ENCODE measurements at places on chromosomes 7 and 10.
A peak's percentile ranks its signal among the peaks of the same experiment; 100 is the strongest.

DNA sequence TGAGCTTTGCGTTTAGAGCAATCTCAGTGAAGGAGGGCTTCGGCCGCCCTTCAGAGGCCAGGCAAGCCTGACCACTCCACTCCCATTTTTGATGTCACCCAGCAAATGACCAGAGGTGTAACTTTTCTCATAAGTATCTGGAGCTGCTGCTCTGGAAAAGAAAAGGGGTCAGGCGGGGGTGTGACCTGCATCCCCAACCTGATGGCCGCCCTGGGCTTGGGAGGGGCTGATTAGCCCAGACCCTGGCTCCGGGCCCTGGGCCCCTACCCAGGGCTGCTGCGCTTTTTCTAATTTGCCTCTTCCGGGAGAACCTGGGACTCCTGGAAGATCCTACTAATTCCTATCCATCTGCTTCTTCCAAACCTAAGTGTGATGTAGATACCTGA, 9.6 kb upstream of the EBF3 start:
- no peak for DNase-seq

DNA sequence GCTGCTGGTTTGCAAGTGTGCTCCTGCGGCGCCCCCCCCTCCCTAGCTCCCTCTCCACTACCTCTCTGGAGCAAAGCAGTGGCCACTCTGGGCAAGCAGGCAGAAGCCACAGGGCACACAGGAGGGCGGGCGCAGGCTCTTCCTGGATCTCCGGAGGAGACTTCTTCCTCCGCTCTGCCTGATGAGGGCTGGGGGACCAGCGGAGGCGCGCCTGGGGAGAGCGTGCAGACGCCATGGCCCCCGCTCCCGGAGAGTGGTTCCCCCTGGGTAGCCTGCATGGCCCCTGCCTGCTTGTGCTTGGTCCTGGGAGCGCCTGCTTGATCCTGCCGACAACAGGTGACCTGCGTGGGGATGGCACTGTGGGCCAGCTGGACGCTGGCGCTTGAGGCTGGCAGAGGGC, 29.0 kb downstream of the ANKMY2 start:
- no peak for DNase-seq

GRCh38 chr10:129030996-129031843, 435.8 kb upstream of the MGMT start:
- DNase-seq = peak; percentile 49

- no peak for DNase-seq
These were observed 32.9 kb downstream of the ENTPD1 start for GRCh38 chr10:95788830-95789229.

DNA sequence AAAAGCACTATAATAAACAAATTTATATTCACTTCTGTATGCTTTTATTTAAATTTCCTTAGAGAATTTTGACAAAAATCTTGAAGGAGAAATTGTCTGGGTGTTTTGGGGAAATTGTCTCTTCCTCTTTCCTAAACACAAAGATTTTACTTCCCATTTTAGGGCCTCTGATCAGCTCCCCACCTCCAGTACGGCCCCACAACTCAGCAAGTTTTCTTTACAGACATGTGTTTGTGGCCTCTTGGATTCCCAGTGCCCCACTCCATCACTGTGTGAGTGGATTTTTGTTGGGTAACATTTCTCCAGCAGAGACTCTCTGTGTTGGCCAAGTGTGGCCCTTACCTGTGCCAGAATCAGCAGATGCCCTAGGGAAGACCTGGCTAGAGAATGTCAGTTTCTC, 182.8 kb upstream of the CDC14C start:
- no peak for DNase-seq

GRCh38 chr10:95628786-95629185, 27.7 kb downstream of the ALDH18A1 start:
- DNase-seq = peak; percentile 70

DNA sequence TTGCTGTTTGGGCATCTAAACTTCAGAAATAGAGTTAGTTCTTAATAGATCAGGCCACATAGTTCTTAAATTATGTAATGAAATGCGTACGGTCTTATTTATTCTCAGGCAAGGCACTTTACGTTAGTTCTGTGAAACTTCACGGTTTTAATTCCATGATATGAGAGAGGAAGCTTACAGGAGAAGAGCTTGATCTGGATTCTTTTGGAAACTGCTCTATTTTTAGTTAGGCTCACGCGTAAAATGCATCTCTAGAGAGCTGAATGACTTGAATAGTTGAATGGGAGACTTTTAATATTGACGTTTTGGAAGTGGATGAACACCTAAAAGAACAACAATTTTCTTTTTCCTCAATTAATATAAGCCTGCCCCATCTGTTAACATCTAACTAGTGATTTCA, 71.1 kb downstream of the PRKG1 start:
- DNase-seq = no peak

GRCh38 chr10:15290671-15291070, 80.4 kb downstream of the FAM171A1 start:
- DNase-seq = no peak

DNA sequence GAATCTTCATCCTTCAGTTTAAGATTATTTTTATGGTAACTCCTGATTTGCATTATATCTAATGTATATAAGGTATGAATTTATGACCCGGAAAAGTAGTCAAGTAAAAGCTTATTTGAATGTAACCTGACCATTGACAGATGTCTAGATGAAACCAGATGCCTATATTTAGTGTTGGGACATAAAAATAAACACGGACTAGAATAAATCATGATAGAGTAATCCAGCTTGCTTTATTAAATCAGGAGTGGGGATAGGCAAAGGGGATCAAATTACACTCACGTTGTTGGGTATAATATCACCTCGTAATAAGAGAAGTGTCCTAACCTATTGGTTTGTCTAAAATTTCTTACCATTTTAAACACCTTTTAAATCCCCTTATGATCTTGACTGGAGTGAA, 244.6 kb downstream of the AGMO start:
- DNase-seq = no peak

- no peak for DNase-seq
These were observed 136.6 kb upstream of the TARP start for GRCh38 chr7:38410056-38410455.

DNA sequence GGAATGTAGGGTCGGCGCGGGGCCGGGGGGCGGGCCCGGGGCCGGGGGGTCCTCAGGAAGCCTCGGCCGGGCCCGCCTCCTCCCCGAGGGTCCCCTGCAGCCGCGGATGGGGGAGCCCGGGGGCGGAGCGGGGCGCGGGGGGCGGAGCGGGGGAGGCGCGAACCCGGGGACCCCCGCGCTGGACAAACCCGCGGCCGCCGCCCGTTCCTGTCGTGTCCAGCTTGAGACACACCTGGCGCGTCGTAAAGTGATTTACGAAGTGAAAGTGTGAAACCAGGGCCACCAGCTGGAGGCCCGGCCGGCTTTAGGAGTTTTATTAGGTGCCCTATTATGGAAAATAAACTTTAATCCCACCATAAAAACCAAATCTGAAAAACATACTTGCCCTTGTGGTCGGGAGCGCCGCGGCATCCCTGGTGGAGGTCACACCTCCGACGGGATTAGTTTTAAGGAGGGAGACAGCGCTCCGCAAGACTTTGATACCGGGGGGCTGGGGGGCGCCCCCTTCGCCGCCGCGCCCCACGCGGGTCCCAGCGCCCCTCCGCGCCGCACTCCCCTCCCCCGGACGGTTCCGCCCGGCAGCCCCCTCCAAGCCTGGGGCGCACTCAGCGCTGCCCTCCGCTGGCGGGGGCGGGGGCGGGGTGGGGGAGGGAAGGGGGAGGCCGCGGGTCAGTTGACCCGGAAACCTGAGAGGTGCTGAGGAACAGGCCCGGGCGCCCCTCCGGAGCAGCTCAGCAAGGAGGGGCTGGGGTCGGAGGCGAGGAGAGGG, 10.3 kb downstream of the MNX1 start:
- DNase-seq = no peak

GRCh38 chr7:18890134-18890533, 227.3 kb downstream of the TWIST1 start:
- DNase-seq = no peak

GRCh38 chr10:131856441-131857094, 44.2 kb upstream of the PPP2R2D start:
- no peak for DNase-seq

DNA sequence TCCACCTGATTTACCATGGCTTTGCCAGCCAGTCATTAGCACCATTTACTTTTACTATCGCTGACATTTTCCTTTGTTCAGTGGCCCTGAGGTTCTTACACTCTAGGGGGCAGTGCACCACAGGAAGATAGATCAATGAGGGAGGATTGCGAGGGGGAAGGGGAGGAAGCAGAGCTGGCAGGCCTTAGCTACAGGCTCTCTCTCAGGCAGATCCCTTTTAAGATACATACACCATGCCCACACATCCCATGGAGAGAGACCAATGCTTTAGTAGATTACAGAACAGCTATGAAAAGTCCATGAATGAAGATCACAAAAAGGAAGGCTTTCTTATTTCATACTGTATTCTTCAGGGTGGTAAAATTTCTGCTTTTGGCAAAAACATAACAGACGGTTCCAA, 47.4 kb downstream of the DENND11 start:
- peak; percentile 57 for DNase-seq

- no peak for DNase-seq
These were observed 53.9 kb downstream of the VCL start for GRCh38 chr10:74051736-74052342.

DNA sequence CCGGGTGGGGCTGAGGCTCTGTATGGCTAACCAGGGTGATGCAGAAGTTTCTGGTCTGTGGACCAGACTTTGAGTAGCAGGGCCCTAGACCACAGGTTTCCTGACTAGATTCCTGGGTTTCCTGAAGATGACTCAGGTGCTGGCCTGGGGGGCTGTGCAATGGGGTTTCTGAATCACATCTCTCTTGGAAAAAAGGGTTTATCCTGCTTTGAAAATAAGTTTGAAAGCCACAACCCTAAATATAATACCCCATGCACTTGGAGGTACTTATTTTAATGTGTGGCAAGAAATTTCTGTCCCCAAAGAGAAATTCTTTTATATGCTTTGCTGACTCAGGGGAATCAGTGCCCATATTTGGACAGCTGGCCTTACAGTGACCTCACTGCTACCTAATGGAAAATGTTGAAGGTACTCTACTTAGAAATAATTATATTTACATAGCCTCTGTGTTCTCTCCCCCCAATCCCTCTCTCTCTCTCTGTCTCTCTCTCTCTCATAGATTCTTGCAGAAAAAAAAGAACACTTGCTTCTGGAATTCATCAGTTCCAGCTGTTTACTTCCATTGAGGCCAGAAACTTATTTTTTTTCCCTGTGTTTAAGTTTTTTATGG, 184.4 kb upstream of the LYZL2 start:
- DNase-seq = no peak

GRCh38 chr10:94223702-94224370, 138.9 kb downstream of the NOC3L start:
- no peak for DNase-seq

DNA sequence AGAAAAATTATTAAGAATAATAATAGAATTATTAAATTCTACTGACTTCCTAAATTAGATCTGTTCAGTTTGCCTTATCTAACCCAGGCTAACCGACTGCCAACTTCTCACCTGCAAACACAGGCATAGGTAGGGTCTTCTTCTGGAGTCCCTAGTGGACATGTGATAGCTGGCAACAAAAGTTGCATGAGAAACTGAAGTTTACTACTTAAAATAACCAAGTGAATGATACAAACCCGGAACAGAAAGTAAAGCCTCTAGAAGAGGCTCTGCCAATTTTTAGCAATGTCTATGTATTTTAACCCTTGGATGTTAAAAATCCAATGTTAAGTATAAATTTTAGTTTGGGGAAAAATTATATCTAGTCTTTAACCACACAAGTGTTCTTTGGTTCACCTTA, 37.6 kb downstream of the NDUFB2 start:
- no peak for DNase-seq

GRCh38 chr7:118352867-118353453, 128.5 kb downstream of the ANKRD7 start:
- peak; percentile 40 for DNase-seq

DNA sequence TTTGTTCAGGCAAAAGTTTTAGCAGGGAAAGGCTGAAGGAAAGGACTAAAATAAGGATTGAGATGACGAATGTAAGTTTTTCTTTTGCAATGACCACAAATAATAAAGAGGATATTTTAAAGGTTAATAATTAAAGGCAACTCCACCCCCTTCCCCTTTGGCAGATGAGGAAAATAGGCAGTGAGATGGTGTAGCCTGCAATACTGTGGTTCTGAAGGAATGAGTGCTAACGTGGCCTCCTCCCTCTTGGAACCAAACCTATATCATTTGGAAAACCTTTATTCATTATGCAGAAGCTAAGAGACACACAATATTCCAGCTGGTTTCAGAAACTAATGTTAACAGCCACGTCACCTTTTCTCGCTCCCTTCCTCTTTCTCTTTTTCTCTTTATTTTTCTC, 70.9 kb upstream of the COL1A2 start:
- peak; percentile 14 for DNase-seq

GRCh38 chr10:33046792-33047191, 88.8 kb upstream of the ITGB1 start:
- no peak for DNase-seq

- no peak for DNase-seq
These were observed 39.3 kb downstream of the ANK3 start for GRCh38 chr10:60350400-60350799.

DNA sequence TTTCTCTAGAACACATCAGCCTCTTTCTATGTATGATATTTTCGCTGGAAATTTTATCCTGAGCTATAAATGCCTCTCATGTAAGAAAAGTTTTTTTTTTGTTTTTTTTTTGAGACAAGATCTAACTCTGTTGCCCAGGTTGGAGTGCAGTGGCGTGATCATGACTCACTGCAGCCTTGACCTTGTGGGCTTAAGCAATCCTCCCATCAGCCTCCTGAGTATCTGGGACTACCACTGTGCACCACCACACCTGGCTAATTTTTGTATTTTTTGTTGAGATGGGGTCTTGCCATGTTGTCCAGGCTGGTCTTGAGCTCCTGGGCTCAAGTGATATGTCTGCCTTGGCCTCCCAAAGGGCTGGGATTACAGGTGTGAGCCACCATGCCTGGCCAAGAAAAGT, 80.4 kb downstream of the ADK start:
- no peak for DNase-seq

DNA sequence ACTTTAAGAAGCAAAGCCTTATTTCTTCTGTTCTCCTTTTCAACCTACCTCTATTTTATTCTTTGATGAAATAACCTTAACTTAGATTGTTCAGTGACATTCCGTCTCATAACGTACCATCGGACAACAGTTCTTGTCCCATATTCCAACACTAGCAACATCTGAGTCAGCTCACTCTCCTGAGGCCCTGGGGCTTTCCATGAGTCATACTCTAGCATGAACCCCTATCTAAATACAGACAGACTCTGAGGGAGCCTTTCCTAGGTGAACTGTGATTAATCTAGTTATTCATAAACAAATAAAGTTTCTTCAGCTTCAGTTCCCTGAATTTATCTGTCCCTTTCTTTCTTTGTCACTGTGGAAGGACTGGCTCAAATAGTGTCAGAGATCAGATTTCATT, 168.7 kb upstream of the LYZL1 start:
- peak; percentile 61 for DNase-seq

GRCh38 chr7:138967159-138967558, 14.0 kb downstream of the KIAA1549 start:
- DNase-seq = no peak

GRCh38 chr10:126895214-126895781, 9.9 kb upstream of the DOCK1 start:
- DNase-seq = no peak

All from SW480 (cell line).